Activated T-helper 1 cell treated with anti-CD3 and anti-CD28 coated beads, Interleukin-12 subunit alpha, Interleukin-12 subunit beta, Interleukin-2, Interleukin-4 antibody, amounts not matched to agents 30 ng/mL and 10 ng/mL and 1 ng/mL, durations not matched to agents 14 hours and 24 hours and 36 hours (primary cell): ENCODE measurements at places on chromosomes 12 and 14. TPM values are rescaled to one million over a fixed set of nuclear protein-coding genes. Genes with fewer than 3 reads are reported as not detected.

GRCh38 chr12:99985129-99985570 lies 414 bp upstream of the ANKS1B start:
- H3K27me3 ChIP-seq: peaks cover 51% of the 10 kb centered on the region
- no peak overlapping the region for H3K27ac ChIP-seq
- H3K4me3 ChIP-seq: peak overlapping the region; percentile 73
- H3K36me3 ChIP-seq: no peaks in the 10 kb centered on the region
- no peak for DNase-seq

DNA sequence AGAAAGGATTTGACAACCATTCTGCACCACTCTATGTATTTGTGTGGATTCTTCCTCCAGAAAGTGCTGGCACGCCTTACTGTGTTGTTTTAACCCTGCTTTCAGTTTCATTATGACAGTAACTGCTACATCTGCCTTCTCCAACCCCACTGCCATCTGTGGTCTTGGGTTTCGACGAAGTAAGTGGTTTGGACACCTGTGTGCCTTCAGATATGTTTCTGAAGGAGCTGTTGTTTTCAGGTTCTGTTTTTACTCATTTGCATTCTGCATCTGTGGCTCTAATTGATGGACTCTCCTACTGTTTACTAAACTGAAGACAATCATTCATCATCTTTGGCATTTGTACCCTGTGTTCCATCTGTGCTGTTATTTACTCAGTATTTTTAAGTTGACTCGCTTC lies 4.1 kb downstream of the TSHR start:
- H3K4me3 ChIP-seq: peak overlapping the region; percentile 53
- H3K27ac ChIP-seq: peak overlapping the region; percentile 87
- peaks cover 68% of the 10 kb centered on the region for H3K4me1 ChIP-seq
- H3K36me3 ChIP-seq: peaks cover 20% of the 10 kb centered on the region
- H3K27me3 ChIP-seq: peaks cover 12% of the 10 kb centered on the region
- peak; percentile 79 for DNase-seq

CRACR2A gene
- 28.0 and 30.0 TPM in 2 replicates for total RNA-seq

DNA sequence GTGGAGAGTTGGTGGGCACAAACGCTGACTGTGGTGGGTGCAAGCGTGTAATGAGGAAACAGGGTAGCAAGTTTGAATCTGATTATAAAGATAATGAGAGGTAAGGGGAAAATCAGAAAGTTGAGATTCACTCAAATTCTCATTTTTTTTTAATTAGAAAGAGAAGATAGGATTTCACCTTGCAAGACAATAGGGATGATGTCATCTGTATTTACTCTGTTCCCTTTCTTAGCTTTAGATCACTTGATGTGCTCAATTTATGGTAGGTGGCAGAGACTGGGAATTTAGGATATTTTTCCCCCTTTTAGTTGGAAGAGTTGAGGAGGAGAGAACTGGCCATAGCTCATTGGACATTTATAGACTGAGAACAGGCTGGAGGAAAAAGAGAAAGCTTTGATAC lies 363.6 kb downstream of the AEBP2 start:
- no peaks in the 10 kb centered on the region for H3K36me3 ChIP-seq
- DNase-seq: no peak
- H3K4me1 ChIP-seq: no peaks in the 10 kb centered on the region
- H3K27me3 ChIP-seq: no peaks in the 10 kb centered on the region
- H3K4me3 ChIP-seq: no peak overlapping the region

DNA sequence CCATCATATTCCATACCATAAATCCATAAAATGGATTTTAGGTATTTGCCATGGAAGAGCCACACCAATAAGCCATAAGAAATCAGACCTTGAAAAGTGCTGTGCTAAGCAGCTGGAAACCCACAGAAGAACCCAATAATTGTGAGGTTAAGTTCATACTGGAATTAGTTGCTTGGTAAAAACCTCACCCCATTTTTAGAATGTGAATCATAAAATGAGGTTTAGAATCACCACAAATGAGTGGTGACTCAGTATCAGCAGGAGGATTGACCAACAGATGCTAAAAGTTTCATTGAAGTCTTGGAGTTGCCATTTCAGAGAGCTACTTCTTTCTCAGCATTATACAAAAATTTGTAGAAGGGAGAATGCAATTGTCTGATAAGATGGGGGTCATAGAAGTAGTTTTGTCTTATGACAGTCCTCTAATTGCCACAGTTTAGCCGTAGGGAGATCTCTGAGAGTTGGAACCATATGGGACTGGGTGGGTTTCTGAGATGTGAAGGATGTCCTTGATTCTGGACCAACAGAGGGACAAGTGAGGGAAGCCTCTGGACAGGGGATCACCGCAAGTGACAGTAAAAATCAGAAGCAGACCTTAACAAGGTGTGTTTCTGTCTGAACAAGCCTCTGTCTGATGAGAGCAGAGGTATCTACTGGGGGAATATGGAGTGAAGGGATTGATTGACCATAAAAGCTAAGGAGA lies 1.4 kb upstream of the STON2 start:
- H3K27ac ChIP-seq: peak overlapping the region; percentile 33
- peak overlapping the region; percentile 7 for H3K4me3 ChIP-seq
- H3K36me3 ChIP-seq: no peaks in the 10 kb centered on the region
- no peak for DNase-seq
- H3K27me3 ChIP-seq: no peaks in the 10 kb centered on the region

- H3K4me3 ChIP-seq: no peak overlapping the region
- no peaks in the 10 kb centered on the region for H3K4me1 ChIP-seq
- no peaks in the 10 kb centered on the region for H3K27me3 ChIP-seq
- H3K36me3 ChIP-seq: no peaks in the 10 kb centered on the region
- no peak for DNase-seq
Observed at GRCh38 chr14:94239406-94239805, 53.7 kb downstream of the SERPINA10 start.

GRCh38 chr14:103910984-103911383 lies 17.3 kb upstream of the TDRD9 start:
- H3K27me3 ChIP-seq: no peaks in the 10 kb centered on the region
- H3K27ac ChIP-seq: no peak overlapping the region
- no peak overlapping the region for H3K4me3 ChIP-seq
- H3K4me1 ChIP-seq: peaks cover 25% of the 10 kb centered on the region

COX8C gene
- not detected in 2 replicates for total RNA-seq

- H3K4me3 ChIP-seq: no peak overlapping the region
- no peak for DNase-seq
- peaks cover 20% of the 10 kb centered on the region for H3K4me1 ChIP-seq
- H3K27me3 ChIP-seq: no peaks in the 10 kb centered on the region
- H3K27ac ChIP-seq: no peak overlapping the region
Observed at GRCh38 chr14:55399852-55400251, 11.8 kb downstream of the ATG14 start.

DNA sequence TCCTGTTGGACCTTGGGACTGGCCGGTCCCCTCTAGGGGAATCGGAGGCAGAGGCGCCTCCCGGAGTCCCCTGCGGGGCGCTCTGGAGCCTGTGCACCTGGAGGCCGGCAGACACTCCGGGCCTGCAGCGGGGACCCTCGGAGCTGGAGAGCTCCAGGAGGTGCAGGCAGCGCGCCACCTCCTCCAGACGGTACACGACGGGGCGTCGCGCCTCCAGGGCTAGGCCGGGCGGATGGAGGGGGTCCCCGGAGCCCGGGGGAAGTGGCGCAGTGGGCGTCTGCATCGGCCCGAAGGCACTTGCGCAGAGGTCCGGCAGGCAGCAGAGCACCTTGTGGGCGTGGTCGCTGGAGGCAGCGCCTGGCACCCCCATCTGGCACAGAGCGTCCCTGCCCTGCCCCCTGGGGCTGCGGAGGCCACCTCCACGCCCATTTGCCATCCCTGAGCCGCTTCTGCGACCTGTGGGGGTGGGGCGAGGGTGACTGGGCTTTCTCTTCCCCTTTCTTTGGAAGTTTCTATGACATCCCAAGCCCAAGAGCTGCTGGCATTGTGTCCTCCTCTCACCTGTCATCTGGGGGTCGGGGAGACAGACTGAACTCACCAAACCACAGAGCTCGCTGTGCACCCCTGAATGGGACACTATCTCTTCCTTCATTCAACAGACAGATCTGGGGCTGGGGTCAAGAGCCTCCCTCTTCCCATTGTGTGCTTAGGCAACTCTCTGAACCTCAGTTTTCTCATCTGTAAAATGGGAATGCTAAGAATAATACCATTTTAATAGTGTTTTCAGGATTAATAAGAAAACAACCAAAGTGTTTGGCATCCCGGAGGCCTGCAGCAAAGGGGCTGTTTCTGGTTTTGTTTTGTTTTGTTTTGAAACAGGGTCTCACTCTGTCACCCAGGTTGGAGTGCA lies 37.5 kb upstream of the CORO1C start:
- H3K36me3 ChIP-seq: no peaks in the 10 kb centered on the region
- no peak for DNase-seq
- peaks cover 12% of the 10 kb centered on the region for H3K27me3 ChIP-seq
- H3K27ac ChIP-seq: no peak overlapping the region

GRCh38 chr12:102052192-102053061 lies 9.4 kb downstream of the WASHC3 start:
- no peak overlapping the region for H3K4me3 ChIP-seq
- no peak overlapping the region for H3K27ac ChIP-seq
- peaks cover 52% of the 10 kb centered on the region for H3K36me3 ChIP-seq
- peaks cover 6% of the 10 kb centered on the region for H3K4me1 ChIP-seq
- no peak for DNase-seq

GRCh38 chr14:25150934-25151790 lies 101.2 kb upstream of the STXBP6 start:
- peaks cover 8% of the 10 kb centered on the region for H3K27me3 ChIP-seq
- DNase-seq: no peak
- H3K4me3 ChIP-seq: no peak overlapping the region
- no peak overlapping the region for H3K27ac ChIP-seq
- H3K4me1 ChIP-seq: no peaks in the 10 kb centered on the region

RAB21 gene
- 100 and 105 TPM in 2 replicates for total RNA-seq
